ENCODE measurements at places on chromosomes 5 and 9.
A peak's percentile ranks its signal among the peaks of the same experiment; 100 is the strongest.

DNA sequence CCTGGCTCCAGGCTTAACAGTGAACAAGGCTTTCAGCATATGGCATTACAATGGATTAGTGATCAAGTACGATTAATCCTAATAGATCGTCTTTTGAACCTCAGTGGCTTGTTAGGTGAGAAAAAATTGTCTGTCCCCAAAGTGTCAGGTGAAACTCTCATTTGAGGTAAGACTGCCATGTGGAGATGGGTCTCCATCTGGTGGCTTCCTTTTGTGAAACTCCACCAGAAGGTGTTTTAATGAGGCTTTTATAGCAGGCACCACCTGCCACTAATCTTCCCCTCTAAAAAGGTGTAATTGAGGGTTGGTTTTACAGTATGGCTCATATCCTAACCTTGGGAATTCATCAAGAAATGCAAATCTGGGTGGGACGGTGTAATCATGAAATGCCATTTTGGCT lies 471.1 kb upstream of the MPDZ start:
- DNase-seq, result no peak

GRCh38 chr9:35114113-35114839 lies 1.4 kb downstream of the ATOSB start:
- no peak for DNase-seq

GRCh38 chr9:120974921-120975320 lies 48.3 kb upstream of the TRAF1 start:
- no peak for DNase-seq

GRCh38 chr5:139848508-139849100 lies 53.0 kb downstream of the PSD2 start:
- no peak for DNase-seq

GRCh38 chr5:93079046-93079445 lies 502.0 kb downstream of the NR2F1-AS1 start:
- DNase-seq, result no peak

GRCh38 chr5:162047279-162047678 lies 20.3 kb upstream of the GABRG2 start:
- no peak for DNase-seq

DNA sequence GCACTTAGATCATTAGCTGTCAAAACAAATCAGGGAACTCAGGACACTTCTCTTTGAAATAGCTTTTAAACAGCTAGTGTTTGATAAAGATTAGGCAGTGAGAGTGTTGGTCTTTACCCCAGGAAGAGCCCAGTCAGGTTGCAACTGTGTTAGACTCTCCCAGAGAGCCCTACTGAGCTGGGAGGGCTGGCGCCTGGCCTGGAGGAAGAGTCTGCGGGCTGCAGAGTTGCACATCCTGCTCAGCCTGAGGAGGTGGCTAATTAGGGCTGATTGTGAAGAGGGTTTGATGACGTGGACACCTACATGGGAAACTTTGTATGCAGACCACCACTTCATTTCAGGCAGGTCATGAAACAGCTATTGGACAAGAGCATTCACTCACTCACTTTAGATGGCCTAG lies 112.0 kb downstream of the TMEM174 start:
- DNase-seq, result no peak

DNA sequence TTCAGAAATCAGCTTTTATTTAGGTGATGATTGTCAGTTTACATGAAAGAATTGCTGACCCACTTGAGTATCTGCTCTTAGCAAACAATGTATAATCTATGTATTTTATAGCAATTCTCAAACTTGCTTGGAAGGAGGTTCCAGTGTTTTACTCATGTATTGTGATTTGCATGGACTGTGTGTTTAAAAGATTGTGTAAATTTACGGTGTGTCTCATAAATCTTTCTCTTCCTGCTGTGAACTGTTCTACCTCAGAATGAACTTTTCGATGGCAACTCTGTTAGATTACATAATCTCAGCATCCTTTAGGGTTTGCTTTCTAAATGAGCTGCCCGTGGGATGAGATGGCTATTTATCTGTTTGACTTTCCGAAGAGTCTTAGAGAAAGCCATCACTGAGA lies 122.5 kb downstream of the MEF2C start:
- DNase-seq, result no peak

DNA sequence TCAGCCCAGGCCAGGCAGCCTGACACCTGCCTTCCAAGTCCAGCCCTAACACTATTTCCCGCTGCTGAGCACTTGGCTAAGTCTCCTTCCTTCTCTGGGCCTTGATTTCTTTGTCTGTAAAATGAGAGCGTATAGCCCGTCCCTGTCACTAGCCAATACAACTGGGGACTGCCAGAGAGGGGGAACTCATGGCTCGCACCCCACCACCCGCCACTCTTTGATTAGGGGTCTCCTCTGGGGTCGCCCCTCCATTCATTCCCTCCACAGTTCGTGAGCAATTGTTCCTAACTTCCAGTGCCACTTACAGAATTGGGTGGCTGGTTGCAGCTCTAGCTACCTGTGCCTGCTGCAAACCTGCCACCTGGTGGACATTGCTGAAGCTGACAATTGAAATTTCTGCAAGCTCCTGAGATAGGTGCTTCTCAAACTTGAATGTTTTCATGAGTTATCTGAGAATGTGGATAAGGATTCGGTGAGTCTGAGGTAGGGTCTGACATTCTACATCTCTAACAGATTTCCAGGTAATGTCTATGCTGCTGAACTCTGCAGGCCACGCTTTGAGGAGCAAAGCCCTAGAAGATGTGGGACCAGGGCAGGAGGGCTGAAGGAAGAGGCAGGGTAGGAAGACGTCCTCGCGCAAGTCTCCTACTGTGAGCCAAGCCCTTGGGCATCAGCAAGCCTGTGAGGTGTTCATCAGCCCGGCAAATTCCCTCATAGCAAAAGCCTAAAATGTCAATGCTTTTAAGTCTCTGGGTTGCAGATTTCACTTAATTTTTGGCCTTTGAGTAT lies 13.3 kb upstream of the RECK start:
- DNase-seq, result peak; percentile 71

GRCh38 chr5:173303878-173304590 lies 24.2 kb downstream of the STC2 start:
- DNase-seq, result no peak

DNA sequence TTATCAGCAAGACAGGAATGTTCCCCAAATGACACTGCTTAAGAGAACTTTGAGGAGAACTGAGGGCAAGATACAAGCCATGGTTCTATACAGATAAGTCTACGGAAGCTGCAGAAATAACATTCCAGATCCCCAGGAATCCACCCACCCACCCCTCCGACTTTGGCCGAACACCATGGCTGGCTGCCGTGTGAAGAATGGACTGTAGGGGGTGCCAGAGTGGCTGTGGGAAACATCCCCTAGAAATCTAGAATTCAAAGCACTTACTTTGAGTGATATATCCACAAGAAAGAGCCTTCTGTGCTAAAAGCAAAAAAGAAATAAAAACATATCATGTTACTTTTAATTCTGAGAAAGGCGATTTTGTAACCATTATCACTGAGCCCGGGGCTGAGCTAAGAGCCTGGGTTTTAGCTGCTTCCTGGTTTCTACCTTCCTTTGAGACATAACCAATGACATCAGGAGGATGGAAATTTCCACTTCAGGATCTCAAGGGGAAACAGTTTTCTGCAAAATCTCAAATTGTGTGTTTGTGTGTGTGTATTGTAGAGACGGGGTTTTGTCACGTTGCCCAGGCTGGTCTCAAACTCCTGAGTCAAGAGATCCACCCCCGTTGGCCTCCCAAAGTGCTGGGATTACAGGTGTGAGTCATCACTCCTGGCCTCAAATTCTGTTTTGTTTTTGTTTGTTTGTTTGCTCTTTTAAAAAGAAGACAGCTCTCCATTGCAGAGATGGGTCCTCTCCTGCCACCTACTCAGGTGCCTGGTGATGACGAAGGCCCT lies 36.4 kb downstream of the GGTA1 start:
- DNase-seq, result no peak

DNA sequence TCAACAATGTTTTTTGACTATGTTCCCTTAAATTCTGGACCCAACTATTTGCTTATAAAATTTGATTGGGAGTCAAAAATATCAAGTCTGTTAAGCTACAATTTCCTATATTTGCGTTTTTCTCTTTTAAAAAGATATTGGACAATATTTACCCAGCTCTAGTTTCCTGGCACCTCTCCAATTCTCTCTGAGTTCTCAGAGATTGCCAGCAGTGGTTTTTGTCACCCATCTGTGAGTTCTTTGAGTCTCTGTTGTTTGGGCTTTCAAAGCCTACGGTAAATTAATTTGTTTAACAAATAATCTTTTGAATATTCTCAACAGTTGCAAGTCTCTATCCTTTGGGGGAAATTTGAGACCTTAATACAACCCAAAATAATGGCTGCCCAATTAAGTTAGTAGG lies 174.2 kb upstream of the PUM3 start:
- no peak for DNase-seq

GRCh38 chr5:143187495-143187894 lies 216.0 kb downstream of the NR3C1 start:
- no peak for DNase-seq

DNA sequence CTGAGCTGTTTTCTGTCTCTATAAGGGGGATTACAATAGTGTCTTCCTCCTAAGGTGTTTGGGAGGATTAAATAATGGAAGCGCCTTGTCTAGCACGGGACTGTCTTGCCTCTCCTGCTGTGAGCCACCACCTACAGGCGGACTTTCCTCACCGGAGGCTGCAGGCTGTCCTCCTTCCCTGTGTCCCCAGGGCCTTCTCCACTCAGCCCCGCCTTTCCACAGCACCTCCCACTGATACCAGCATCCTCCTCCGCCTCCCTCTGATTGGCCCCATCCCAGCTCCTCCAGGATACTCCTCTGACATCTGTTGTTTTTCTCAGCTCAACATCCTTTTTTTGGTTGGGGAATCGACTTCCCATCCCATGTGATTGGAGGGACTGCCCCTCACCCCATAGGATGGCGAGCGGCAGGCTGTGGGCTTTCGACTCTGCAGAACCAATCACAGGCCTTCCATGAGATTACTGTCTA lies 851 bp upstream of the ZDHHC12 start:
- DNase-seq, result peak; percentile 61

GRCh38 chr9:133691191-133691590 lies 47.0 kb downstream of the SARDH start:
- DNase-seq, result no peak

- no peak for DNase-seq
Observed at GRCh38 chr5:28737222-28737621, 1698.8 kb upstream of the CDH9 start.

DNA sequence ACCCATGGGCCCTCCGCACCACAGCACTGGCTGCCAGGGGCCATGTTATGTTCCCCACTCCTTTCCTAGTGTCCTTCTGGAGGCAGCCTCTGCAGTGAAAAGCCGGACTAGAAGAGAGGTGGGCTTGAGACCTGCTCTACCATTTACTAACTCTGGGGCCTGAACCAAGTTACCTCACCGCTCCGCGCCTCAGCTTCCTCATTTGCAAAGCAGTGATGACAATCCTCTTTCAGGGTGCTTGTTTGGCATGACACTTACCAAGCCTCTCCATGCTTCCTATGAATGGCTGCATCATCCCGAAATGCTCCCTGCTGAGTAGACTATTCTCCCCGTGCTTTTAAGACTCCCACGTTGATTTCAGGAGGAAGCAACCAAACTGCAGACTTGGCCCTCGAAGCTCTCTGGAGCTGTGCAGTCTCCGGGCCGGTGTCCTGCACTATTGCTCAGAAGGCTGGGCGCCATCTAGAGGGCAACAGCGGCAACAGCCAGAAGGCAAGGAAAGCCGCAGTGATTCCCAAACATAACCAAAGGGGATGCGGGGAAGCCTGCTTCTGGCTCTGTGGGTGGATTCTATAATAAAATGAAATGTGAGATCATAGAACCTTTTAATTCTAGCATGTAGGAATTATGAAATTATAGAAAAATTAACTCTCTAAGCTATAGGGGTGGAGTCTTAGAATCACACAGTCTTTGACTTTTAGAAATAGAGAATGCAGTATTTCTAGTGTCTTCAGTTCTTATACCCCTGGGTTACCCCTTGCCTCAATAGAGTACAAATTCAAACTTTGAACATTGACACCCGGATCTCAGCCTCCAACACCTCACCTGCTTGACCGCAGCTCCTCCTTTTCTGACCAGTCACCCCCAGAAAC lies 599.8 kb upstream of the BRINP1 start:
- DNase-seq, result peak; percentile 67

- no peak for DNase-seq
Observed at GRCh38 chr5:63961598-63962161, 565 bp downstream of the HTR1A start.

DNA sequence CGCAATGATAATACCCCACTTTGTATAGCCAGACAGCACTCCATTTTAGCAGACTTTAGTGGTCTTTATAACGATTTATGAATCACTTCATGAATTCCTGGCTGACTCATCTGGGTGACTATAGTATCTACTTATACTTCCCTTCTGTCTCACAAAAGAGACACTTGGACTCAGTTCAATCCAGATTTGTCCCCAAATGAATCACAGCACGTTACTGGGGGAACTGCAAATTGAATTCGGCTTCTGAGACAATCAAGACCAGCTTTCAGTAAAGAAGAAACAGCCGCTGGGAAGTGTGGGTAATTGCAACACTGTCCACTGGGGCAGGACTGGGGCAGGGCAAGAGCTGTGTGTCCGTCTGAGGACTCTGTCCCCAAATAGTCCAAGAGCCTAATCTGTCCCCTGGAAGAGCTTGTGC lies 337.3 kb upstream of the RFX3 start:
- DNase-seq, result peak; percentile 70

DNA sequence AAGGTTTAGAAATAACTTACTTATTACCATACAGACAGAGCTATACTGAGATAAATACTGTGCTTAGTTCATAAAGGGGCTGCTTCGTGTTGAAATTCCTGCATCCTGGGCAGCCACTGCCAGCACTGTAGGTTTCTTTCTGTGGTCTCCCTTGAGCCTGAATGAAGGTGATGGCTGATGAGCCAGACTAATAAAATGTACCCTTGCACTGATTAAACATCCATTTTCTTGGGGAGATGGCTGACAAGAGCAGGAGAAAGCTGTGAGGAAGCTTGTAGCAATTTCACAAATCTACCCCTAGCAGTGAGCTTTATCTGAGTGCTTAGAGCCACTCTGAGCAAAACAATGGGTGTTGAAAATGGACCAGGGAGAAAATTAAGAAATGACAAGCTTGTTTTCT lies 23.3 kb upstream of the ZSWIM6 start:
- no peak for DNase-seq

- no peak for DNase-seq
Observed at GRCh38 chr9:119272500-119273211, 96.6 kb downstream of the BRINP1 start.

DNA sequence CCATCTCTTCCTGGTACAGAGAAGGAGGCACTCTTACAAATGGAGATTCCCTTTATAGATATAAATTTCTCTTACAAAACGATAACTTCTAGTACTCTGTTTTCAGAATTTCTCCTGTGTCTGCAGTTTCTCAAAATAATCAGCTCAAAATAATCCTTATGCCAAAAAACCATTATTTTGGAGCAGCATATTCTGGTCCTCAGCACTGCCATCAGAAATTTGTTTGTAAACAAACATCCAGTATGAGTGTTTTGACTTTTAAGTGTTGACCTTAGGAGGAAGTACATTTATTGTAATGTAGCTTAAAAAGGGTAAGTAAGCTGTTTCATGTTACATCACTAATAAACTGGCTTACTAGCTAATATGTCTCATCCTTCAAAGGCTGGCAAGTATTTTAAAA lies 52.8 kb upstream of the SNAPC3 start:
- no peak for DNase-seq
